RWPE1 (cell line): ENCODE measurements at places on chromosomes 16 and 17.

GRCh38 chr16:54171626-54172537 is 114.7 kb downstream of the IRX3 start:
- no peak for DNase-seq

GRCh38 chr17:8391711-8392110 is 5.9 kb downstream of the RNF222 start:
- peak; percentile 42 for DNase-seq

DNA sequence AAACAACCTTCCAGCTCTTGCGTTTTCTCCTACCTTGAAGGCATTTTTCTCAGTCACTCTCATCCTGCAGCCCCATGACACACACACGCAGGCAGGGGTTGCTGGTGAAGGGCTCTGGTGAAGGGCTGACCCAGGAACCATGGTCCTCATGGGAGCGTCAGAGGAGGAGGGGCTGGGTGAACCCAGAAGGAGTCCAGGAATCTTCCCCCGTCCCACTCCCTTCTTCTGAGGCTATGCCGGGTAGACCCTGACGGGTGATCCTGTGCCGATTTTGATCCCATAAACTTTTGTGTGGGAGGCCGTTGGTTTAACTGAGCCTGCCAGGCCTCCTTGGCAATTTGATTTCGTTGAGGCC is 278.4 kb upstream of the FOXF1 start:
- DNase-seq = no peak

- no peak for DNase-seq
Observed at GRCh38 chr16:53065461-53066061, 10.8 kb downstream of the CHD9 start.

- no peak for DNase-seq
Observed at GRCh38 chr16:57137043-57137442, 44.7 kb downstream of the CPNE2 start.

- no peak for DNase-seq
Observed at GRCh38 chr17:17826342-17826713, 10.5 kb downstream of the SREBF1 start.

GRCh38 chr16:51440131-51440889 is 289.2 kb upstream of the SALL1 start:
- no peak for DNase-seq

- no peak for DNase-seq
Observed at GRCh38 chr16:58088091-58088490, 41.1 kb downstream of the CFAP20 start.

DNA sequence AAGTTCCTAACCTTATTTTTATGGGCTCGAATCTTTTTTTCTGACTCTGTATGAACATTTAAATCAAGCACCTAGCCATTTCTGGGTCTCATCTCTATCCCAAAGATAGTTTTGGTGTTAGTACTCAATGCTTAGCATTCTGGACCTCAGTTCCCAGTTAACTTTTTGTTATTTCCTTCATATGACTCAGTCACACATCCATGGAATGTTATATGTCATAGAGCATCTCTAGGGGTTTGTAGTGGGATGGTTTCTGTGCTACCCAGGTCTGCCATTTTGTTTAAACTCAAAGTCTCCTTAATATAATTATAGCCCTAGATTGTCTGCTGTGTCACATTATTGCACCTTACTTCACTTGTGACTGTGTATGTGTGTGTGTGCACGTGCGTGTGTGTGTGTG is 90.1 kb downstream of the EFCAB13 start:
- DNase-seq = peak; percentile 1

DNA sequence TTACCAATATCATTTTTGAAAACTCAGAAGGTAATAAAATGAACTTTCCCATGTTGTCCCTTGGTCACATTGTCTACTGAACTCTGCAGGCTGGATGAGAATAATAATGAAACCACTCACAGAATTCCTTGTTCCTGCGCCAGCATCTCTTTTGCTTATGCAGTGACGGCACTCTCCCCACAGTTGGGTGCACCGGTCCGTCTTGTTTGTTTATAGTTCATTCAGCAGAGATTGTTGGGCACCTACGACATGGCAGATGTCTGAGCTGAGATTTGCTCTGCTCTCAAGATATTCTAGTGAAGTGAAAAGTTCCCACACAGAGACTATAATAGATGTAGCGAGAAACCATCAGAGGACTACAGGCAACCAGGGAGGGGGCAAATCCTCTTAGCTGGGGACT is 375.7 kb upstream of the CDH11 start:
- no peak for DNase-seq

DNA sequence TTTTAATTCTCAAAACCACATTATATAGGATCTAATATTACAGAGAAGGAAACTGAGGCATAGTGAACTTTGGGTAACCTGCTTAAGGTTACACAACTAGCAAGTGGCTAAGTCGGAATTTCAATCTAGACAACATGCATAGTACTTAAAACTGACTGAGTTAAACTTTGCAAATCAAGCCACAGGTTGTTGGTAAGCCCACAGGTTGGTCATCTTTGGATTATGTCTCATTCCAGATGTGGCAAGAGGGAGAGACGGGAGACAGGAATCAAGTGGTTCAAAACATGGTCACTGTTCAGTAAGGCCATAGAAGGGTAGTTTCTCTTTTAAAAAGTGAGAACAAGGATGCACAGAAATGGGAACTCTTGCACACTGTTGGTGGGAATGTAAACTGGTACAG is 57.1 kb downstream of the MYO1D start:
- DNase-seq = no peak

DNA sequence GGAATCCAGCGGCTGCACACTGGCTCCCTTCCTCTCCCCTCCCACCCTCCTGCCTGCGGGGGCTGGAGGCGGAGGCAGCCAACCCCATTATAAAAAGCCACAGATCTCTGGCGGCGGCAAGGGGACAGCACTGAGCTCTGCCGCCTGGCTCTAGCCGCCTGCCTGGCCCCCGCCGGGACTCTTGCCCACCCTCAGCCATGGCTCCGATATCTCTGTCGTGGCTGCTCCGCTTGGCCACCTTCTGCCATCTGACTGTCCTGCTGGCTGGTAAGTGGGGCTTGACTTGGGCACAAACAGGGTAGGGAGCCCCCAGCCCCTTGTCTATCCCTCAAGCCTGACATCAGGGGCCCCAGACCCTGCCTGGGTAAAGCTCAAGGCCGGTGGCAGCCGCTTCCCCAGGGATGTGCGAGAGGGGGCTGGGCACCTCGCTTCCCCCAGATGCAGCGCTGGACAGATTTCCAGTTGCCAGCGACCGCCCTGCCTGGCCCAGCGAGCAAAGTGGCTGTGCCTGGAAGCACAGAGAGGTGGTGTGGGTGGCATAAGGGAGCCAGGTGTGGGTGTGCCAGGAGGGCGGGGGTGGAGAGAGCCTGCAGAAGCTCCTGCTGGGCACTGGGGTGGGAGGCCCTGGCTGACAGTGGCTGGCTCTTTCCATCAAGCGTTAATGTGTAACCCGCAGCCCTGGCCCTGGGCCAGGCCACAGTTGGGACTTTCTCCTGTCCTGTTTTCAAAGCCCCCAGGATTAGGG is at the start of gene CX3CL1:
Gene CX3CL1 (plus strand): TSS at position 119 of the 745 bp plus-strand sequence. CDS start 79 bp downstream, at position 198.
- DNase-seq = no peak

DNA sequence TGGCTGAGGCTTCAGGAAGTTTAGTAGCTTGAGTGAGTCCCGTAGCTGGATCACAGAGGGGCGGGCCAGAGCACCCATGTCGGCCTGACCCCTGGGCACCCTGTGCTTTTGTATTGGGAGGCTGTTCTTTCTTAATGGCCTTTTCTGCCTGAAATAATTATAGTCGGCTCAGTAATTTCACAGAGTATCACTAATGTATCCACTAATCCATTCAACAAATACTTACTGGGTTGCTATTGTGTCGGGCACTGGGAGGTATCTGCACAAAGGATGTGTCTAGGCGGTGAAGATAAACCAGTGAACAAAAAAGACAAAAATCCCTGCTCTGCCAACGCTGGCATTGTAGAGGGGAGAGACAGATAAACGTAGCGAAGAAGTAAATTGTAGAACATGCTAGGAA is 318.6 kb downstream of the FOXL1 start:
- DNase-seq = no peak

GRCh38 chr17:74198694-74199093 is 4.8 kb upstream of the RPL38 start:
- no peak for DNase-seq

GRCh38 chr16:73071131-73071940 is 23.4 kb upstream of the ZFHX3 start:
- DNase-seq = no peak
